Neuronal stem cell (in vitro differentiated cells): ENCODE measurements at places on chromosomes 7 and 10.

- DNase-seq, result peak; percentile 49
Observed at GRCh38 chr10:129958148-129958628, 5.9 kb downstream of the EBF3 start.

DNA sequence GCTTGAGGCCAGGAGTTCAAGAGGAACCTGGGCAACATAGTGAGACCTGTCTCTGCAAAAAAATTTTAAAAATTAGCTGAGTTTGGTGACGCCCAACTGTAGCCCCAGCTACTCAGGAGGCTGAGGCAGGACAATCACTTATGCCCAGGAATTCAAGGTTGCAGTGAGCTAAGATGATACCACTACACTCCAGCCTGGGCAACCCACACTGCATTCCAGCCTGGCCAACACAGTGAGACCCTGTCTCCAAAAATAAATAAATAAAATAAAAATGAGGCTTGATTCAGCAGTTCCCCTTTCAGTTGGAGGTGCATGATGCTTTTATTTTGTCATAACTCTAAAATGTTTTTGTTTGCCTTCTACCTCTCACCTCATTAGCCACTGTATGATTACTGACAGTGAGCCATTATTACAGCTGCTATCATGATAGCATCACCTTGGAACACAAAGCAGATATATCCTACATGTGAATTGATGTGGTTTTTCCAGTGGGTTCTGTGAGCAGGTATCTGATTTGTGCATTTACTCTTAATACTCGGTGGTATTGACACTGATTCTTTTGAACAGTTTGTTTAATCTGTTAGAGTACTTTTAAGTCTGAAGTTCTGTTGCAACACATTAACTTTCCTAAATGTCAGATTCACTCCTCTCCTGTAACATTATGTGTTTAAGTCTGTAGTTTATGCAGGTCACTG is 49.1 kb downstream of the ARID5B start:
- no peak for DNase-seq

DNA sequence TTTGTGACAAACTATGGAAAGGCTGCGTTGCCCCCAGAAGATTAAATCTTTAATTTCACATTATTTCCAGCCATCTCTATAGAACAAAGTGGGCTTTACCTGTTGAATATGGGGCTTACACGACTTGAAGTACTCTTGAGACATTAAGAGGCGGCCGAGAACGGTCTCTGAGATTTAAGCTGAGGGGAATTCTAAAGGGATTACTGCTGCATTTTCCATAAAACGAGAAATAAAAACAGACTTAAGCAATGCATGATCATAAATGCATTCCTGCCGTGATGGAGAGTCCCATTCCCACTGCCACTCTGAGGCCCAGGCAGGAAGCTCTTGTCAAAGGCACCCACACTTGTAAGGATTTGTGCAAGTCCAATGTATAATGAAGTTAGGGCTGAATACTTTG is 329.7 kb upstream of the SHH start:
- DNase-seq, result no peak

- DNase-seq, result no peak
Observed at GRCh38 chr10:49154641-49155040, 20.8 kb upstream of the FAM170B start.

- DNase-seq, result no peak
Observed at GRCh38 chr7:55458351-55458750, 93.2 kb downstream of the LANCL2 start.

- DNase-seq, result no peak
Observed at GRCh38 chr7:20249376-20249775, 32.2 kb upstream of the MACC1 start.

- DNase-seq, result no peak
Observed at GRCh38 chr10:117170244-117170643, 27.0 kb upstream of the KCNK18 start.

DNA sequence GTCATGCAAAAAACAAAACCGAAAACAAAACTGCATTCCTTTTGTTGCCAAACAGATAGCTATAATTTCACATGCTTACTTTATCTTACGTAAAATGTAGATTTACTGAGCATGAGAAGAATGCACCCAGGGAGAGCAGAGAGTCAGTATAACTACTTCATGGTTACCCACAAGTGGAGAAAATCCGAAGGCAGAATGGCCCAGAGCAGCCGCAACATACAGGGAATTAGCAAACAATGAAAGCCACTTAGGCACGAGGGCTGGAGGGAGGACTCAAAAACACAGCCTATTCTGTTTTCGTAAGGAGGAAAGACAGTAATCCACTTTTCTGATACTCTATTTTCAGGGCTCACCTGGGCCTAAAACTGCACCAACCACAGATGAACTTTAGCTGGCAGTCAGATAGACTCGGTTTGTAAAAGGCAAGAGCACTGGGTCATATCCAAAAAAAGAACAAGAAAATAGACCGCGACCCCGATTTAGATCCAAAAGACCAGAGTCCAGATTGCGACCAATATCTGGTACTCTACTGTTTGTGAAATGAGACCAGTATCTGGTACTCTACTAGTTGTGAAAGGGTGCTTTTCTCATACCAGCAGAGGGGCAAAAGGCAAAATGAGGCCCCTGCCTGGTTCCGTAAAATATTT is 1.3 kb downstream of the ITPRIP start:
- DNase-seq, result no peak

GRCh38 chr10:84706431-84706830 is 378.0 kb downstream of the CCSER2 start:
- DNase-seq, result no peak

- DNase-seq, result no peak
Observed at GRCh38 chr7:128878226-128879105, 15.8 kb downstream of the ATP6V1F start.

DNA sequence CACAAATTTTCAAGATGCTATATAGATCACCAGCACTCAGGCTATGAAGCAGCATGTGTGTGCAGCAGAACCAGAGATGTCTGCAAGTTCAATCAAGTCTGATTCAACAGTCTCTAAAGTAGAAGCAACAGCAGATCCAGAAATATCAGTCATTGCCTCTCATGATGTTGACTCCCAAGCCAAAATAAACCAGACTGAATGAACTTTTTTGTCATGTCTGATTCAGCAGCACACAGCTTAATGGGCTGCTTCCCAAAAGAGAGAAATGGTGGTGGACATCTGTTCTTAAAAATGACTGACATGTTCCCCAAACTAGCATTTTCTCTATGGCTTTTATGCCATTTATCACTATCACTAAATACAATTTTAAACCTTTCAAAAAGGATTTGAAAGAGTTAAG is 53.8 kb downstream of the TMEM26 start:
- no peak for DNase-seq

GRCh38 chr10:97003151-97003803 is 171.2 kb downstream of the LCOR start:
- DNase-seq, result no peak

DNA sequence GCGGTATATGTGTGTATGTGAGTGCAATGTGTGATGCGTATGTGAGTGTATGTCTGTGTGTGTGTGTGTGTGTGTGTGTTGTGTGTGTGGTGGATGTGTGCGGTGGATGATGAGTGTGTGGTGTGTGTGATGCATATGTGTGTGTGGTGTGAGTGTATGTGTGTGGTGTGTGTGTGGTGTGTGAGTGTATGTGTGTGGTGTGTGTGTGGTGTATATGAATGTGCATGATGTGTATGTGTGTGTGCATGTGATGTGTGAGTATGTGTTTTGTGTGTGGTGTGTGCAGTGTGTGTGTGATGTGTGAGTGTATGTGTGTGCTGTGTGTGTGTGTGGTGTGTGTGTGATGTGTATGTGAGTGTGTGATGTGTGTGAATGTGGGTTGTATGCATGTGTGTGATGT is 222.0 kb downstream of the SKAP2 start:
- no peak for DNase-seq

GRCh38 chr10:31635009-31635408 is 293.6 kb downstream of the ARHGAP12 start:
- DNase-seq, result no peak

- no peak for DNase-seq
Observed at GRCh38 chr7:157857578-157858075, 520.8 kb downstream of the DNAJB6 start.

GRCh38 chr7:37336259-37336658 is 112.4 kb downstream of the ELMO1 start:
- DNase-seq, result no peak

DNA sequence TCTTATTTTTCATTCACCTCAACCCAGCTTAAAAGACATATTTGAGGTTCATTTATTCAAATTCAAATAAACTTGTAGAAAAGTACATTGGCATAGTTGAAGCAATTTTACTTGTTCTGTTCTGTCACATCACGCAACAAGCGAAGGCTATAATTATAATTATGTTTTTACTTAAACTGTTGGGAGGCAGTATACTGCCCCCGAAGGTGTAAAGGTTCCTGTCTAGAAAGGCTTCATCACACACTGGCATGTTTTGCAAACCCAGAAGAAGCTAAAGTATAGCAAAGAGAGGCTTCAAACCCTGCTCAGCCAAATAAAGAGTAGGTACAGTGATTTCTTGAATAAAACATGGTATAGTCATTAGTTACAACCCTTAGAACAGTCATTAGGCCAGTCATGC is 62.6 kb downstream of the CDCA7L start:
- DNase-seq, result no peak

GRCh38 chr7:20395511-20395910 is 64.8 kb downstream of the ITGB8 start:
- DNase-seq, result no peak

DNA sequence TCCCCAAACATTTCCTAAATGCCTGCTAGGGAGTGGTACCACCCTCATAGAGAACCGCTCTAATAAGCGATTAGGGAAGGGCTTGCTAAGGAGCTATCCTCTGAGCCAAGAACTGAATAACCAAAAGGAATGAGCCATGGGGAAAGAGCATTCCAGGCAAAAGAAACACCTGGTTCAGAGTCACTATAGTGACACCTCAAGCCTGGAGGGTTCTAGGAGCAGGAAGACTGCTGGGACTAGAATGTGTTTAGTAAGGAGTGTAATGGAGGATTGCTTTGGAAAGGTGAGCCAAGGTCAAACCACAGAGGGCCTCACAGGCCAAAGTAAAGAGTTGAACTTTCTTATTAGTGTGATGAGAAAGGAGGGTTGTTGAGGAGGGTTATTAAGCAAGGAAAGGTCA is 38.7 kb upstream of the NRBF2 start:
- no peak for DNase-seq

GRCh38 chr7:41578700-41579099 is 124.2 kb downstream of the INHBA start:
- no peak for DNase-seq
